ENCODE measurements at places on chromosomes 1 and 21.
A peak's percentile ranks its signal among the peaks of the same experiment; 100 is the strongest.

- DNase-seq = peak; percentile 62
Measured at GRCh38 chr1:156160000-156160742, 6.8 kb downstream of the SEMA4A start.

GRCh38 chr1:202281316-202282024, 60.3 kb downstream of the UBE2T start:
- DNase-seq = peak; percentile 59

DNA sequence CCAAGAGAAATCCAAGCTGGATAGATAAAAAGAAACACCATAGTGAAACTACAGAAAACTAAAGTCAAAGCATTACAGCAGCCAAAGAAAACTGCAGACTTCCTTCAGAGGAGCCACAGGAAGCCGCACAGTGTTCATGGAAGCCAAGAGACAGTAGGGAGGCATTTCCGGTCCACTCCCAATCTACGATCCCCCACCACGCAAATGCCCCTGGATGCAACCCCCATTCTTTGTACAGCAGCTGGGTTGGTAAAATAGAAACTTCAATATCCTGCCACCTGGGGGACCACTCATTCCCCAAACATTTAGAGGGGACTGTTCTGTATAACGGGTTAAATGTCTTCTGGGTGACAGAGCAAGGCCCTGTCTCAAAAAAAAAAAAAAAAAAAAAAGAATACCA, 43.9 kb upstream of the TSPEAR start:
- DNase-seq = no peak

DNA sequence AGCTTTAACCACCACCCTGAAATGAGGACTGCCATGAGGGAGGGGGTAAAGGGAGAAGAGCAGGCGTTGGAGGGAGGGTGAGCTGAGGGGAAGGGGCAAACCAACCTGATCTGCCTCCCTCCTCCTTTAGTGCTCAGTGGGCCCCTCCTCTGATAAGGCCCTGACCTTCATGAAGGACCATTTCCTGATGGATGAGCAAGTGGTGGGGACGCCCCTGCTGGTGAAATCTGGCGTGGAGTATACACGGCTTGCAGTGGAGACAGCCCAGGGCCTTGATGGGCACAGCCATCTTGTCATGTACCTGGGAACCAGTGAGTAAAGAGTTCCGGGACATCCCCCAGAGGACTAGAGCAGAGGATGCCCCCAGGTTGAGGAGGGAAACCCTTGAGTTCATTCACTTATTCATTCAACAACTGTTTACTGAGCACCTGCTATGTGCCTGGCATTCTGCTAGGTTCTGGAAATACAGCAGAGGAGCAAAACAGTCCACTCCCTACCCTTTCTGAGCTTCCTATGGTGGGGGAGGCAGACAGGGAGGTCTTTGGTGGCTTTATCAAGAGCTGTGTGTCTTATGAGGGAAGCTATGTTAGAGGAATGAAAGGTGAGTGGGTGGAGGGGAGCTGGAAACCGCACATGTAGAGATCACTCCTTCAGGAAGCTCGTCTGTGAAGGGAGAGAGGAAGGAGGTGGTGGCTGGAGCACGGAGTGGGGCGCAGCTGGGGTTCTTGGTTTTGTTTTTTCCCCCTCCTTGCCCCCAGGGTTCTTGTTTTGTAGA, 19.5 kb downstream of the SEMA4A start:
- no peak for DNase-seq

GRCh38 chr1:32496127-32496526, 31.3 kb downstream of the ZBTB8B start:
- no peak for DNase-seq

- DNase-seq = no peak
Measured at GRCh38 chr1:243394601-243395464, 139.0 kb downstream of the SDCCAG8 start.

DNA sequence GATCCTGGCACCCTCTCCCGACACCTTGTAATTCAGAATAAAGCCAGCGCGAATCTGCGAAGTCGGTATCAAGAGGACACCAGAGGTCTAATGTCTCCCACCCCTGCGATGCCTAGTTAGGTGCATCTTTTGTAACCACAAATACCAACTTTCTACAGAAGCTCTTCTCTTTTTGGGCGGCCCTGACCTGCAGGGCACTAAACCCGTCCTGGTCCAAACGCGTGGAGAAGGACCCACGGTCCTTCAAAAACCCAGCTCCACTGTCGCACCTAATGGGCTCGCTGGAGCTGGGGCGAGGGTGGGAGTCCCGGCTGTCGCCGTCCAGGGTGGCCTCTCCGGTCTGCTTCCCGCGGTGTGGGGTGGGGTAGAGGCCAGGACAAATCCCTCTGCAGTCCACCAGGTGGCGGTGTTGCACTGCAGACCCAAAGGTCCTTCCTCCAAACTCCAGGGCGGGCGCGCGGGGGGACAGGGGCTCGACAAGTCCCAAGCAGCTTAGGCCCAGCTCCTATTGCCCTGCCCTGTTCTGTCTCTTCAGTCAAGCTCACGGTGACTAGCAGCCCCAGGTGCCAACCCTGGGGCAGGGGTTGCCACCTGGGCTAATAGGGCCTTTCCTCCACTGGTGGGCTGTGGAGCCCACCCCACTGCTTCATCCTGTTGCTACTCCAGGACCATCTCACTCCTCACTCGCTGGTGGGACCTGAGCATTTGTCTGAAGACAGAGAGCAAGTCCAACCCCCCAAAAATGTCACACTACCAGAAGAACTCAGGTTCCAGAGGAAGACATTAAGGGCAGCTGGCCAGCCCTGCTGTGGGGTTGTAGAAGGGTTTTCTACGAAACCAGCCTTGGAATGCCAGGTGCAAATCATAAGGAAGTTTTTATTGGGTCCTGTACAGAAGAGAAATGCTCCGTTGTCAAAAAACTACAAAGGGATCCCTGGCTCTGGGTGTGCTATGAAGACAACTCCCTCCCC, 2.8 kb downstream of the HES3 start:
- DNase-seq = peak; percentile 94

- no peak for DNase-seq
Measured at GRCh38 chr1:153292740-153293479, 19.8 kb downstream of the PGLYRP3 start.

Measured in stomach (tissue), 19 donors.